ENCODE measurements at places on chromosomes 4 and X. TPM values are rescaled to one million over a fixed set of nuclear protein-coding genes. Genes with fewer than 3 reads are reported as not detected.
A peak's percentile ranks its signal among the peaks of the same experiment; 100 is the strongest.

DNA sequence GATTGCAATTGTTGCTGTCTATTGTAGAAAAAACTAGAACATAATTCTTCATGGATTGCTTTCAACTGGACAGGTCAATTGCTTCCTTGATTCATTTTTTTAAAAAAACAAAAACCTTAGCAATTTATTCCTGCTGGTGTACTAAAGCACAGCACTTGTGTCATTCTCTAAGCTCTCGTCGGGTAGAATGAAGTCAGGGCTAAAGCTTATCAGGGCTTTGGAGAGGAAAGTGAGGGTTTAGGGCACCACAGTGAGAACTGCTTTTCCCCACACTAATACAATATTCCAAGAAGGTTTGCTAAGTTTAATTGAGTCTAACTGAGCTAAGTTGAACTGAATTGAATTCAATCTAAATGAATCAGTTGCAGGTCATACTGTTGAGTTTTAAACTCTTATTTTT, 76.4 kb upstream of the TLR3 start:
- no peak for DNase-seq

CLTRN gene
- total RNA-seq: 0.29 TPM

C4orf50 gene
- total RNA-seq: not detected

TRIM60 gene
- not detected for total RNA-seq

GCNA gene
- total RNA-seq: 4.3 TPM

XAGE1A gene
- not detected for total RNA-seq

DNA sequence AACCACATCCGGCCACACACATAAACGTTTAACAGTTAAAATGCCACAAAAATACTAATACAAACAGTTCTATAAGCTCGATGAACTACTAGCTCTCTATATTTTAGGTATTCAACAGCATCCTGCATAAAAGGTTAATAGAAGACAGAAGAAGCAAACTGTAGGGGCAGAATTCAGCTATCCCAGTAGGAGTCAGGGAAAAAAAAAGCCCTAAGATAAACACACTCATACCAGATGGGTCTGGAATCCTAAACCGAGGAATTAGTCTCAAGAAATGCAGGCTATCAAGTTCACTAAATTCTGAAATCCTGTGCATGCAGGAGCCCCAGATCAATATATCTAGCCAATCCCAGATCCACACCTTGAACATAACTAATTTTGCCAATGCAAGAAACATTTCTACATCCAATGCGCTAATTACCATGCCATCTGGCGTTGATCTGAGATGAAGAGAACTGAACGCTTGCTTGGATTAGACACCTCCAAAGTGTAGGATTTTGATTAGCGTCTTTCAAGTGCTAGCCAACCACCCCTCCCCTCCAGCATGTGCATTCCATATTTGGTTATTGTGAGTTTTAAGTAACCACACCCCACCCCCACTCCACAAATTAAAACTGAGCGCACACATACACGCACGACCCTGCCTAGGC, 512.2 kb upstream of the INTU start:
- no peak for DNase-seq

- no peak for DNase-seq
Observed at GRCh38 chrX:42495139-42495538, 282.8 kb downstream of the PPP1R2C start.

GRCh38 chr4:77342170-77342810, 185.3 kb downstream of the CCNG2 start:
- DNase-seq: no peak

GPRIN3 gene
- under 0.01 TPM for total RNA-seq

GRCh38 chr4:110224142-110224541, 25.7 kb upstream of the ELOVL6 start:
- DNase-seq: no peak

GRCh38 chrX:4850312-4850711, 1136.9 kb upstream of the PRKX start:
- DNase-seq: no peak

GRCh38 chr4:98996056-98996764, 689 bp downstream of the METAP1 start:
- DNase-seq: peak; percentile 82

DNA sequence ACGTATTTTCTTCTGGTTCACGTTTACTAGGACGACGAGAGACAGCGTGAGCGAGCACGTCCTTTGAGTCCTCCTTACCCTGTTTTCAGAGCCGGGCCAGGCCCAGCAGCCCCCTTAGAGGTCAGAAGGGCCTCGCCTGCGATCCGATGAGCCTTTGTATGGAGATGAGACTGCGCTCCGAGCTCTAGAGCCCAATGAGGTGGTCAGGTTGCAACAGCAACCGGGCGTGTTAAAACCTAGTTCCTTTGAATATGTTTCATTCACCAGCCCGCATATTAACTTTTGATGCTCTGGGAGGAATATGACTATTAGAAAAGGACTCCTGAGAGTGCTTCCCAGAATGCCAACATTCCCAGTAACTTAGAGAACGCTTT, 55.6 kb upstream of the TADA2B start:
- peak; percentile 68 for DNase-seq

EPGN gene
- 1.2 TPM for total RNA-seq

- DNase-seq: no peak
Observed at GRCh38 chrX:116239944-116240840, 69.6 kb downstream of the AGTR2 start.

GRCh38 chr4:155705664-155706063, 39.0 kb downstream of the GUCY1A1 start:
- DNase-seq: no peak

DNA sequence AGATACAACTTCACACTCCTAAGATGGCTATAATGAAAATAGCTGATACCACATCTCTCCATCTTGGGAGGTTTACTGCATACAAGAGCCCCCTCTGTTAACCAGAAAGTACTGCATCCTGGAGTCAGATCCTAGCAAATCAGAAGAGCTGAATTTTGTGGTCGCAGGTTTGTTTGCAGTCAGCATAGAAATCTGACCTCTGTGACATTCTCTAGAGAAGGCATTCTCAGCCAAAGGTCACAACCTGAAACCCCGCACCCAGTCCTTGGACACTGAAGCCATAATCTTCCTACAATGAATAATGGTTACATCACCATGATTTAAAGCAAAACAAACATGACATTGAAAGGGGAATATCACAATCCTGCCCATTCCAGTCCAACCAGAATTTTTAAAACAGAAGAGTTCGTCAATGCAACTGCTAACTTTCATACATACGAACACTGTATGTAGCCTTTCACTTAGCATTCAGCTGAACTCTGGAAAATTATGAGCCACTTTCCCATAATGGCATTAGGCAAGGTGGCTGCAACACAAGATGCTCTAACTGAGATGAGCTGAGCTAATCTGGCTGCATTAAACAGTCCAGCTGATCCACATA, 17.6 kb downstream of the HS6ST2 start:
- DNase-seq: no peak

MAGEA9B gene
- total RNA-seq: not detected

NUP62CL gene
- total RNA-seq: not detected

- no peak for DNase-seq
Observed at GRCh38 chrX:10282490-10282889, 125.7 kb downstream of the CLCN4 start.

- peak; percentile 90 for DNase-seq
Observed at GRCh38 chr4:122716825-122717448, 15.6 kb upstream of the BBS12 start.

SYTL5 gene
- total RNA-seq: under 0.01 TPM

DNA sequence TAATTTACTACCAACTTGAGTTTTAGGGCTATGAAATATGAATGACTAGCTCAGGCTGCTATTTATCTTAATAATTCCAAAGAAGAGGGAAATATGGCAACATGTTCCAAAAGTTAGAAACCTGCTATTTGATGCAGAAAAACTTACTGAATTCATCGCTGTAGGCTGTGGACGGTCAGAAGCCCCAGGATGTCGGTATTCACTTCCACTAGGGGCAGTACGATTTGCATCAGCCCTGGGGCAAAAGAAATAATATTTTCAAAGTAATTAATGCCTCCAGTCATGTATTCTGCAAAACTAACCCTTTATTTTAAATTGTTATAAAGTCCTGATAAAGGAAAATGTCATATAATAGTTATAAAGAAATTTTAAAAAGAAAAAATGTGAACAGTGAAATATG, 4.5 kb downstream of the PLRG1 start:
- DNase-seq: no peak

GK2 gene
- not detected for total RNA-seq

- no peak for DNase-seq
Observed at GRCh38 chrX:137519459-137519858, 46.5 kb upstream of the ZIC3 start.

- no peak for DNase-seq
Observed at GRCh38 chrX:29813174-29813573, 402.2 kb upstream of the MAGEB2 start.

DNA sequence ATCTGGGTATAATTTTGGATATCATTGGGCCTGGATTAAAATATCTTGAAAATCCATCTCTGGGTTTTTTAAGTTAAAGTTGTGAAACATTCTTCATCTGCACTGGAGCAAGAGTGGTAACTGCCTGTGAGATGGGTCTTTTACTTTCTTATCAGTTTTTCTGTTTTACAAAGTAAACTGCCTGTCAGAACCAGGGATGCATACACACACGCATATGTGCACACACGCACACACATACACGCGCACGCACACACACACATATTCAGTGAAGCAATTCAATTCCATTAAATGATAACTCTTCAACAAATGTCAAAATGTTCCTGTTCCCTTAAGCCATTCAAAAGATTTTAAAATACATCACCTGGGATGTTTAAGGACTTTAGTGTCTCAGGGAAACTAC, 515.8 kb downstream of the INPP4B start:
- DNase-seq: no peak

- DNase-seq: no peak
Observed at GRCh38 chrX:130139474-130140201, 26.0 kb downstream of the AIFM1 start.

GRCh38 chr4:67580577-67580976, 22.1 kb downstream of the STAP1 start:
- DNase-seq: no peak

DNA sequence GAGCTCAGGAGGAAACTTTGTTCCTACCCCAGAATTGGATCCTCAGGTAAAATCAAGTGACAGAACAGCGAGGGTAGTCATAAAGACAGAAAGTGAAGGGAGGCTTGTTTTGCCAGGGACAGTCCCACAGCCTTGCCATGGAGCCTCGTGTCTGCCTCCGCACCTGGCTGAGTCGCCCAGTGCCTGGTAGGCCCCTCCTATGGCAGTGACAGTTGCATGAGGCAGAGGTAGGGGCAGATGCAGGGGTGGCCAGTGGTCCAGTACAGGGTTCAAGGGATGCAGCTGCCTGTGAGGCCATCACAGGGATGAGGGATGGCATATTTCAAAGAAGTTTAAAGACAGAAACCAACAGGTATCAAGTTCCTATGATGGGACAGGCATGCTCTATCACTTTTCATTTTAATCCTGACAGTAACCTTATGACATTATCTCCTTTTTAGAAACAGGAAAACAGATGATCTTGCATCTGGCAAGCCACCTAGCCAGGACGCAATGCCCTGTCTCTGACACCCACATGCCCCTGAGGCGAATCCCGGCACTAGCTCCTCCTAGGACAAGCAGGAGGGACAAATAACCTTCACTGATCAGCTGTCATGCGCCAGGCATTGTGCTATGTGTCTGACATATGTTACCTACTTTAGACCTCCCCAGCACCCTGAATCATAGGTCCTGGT, 127.4 kb upstream of the ENPP6 start:
- no peak for DNase-seq

LINC00632 gene
- total RNA-seq: 9.4 TPM

- DNase-seq: no peak
Observed at GRCh38 chr4:153074936-153075630, 129.2 kb upstream of the TRIM2 start.

- DNase-seq: no peak
Observed at GRCh38 chr4:38413524-38414341, 250.3 kb upstream of the KLF3 start.

SPATA18 gene
- 41.3 TPM for total RNA-seq

RTL5 gene
- total RNA-seq: 2.2 TPM

DNA sequence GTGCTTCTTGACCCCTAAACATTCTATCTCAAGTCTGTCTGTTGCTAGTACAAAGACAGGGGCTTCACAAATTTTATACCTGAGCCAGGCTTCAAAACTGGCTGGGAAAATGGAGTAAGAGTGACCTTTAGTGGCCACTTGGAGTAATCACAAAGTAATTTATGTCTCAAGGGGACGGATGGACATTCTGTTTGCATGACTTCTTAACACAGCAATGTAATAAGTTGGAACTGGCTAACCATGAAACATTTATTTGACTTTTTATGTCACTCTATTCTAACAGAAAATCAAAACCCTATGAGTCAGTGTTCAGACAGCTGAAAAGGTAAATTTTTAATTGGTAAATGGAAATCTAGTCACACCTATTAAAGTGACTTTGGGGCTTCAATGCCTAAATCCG, 600.6 kb downstream of the ANKRD50 start:
- no peak for DNase-seq

FAM9C gene
- total RNA-seq: not detected

DNA sequence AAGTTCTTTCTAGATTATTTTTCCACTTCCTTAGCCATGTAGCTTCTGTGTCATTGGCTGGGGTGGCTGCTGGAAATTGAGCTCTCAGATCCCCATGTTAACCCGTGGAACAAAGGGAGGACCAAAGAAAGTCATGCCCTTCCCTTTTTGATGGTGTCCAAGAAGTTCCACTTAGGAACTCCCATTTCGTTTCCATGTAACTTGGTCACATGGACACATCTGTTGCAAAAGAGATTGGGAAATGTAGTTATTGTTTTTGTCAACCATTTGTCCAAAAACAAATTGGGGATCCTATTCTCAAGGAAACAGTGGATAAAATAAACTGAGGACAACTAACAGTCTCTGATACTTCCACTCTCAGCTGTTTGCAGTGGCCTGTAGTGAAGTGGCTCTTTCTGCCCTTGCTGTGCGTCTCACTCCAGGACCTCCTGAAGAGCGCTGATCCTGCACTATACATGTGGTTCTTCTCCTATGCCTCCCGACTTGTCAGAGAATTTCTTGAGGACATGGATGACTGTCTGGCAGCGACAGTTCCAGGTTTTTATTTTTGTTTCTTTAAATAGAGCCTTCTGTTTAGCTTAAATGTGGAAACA, 125.3 kb upstream of the LNX1 start:
- DNase-seq: no peak

GUCY1A1 gene
- total RNA-seq: 0.29 TPM

DNA sequence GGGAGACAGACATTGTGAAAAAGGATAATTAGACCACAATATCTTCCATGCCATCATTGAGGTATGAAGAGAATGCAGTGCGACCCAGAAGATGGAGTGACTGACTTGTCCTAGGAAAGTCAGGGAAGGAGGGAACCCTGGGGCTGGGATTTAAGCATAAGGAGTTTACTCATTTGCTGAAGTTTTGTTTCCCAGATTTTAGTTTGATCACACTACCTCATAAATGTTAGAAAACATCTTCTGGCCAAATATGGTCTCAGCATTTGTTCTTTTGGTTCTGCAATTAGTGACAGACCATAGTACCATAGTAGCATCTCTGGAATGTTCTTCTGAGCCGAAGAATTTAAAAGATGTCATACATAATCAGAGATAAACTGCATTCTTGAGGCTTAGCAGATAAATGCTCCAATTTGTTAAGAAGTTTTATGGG, 96.5 kb upstream of the PGRMC2 start:
- no peak for DNase-seq

DNA sequence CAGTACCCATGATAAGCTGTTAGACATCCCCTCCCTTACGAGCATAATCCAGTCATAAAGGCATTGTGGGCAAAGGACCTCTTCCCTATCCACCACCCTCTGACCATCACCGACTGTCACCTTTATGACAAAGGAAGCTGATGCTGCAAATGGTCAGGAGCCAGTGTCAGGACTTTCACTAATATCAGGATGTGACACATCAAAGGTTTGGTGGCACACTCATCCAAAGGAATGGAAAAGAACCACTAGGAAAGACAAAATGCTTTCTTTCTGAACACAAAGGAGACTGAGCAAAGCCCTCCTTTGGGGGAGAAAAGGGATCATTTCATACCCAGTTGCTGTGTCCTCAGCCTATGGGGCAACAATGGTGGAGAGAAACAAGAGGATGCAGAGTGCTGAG, 66.9 kb upstream of the PROM1 start:
- DNase-seq: no peak

Data from osteoblast (primary cell).